Left renal cortex interstitium (tissue), 4 donors: ENCODE measurements at places on chromosomes 1 and 21.

- DNase-seq, result no peak
Observed at GRCh38 chr21:44870748-44871495, 2.6 kb downstream of the PTTG1IP start.

DNA sequence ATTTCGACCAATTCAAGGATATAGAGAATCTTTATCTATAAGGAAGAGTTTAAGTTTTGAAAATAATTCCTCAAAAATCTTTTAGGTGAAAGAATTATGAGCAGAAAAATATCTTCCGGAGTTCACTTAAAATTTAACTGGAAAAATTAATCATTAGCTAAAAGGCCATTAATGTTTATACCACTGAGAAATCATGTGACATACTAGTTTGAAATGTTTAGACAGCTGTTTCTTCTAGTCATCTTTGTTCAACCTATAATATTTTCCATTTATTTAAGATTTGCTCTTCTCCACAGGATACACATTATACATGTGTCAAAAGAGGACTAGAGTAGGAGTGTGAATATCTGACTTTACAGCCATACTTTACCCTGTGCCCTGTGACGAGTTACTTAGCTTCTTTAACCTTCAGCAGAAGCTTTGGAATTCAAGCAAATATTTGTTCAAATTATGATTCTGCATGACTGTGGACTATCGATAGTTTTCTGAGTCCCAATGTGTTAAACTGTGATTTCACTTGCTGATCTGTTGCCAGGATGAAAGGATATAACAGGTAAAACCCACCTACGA lies 374.8 kb downstream of the BRINP3 start:
- DNase-seq, result no peak

DNA sequence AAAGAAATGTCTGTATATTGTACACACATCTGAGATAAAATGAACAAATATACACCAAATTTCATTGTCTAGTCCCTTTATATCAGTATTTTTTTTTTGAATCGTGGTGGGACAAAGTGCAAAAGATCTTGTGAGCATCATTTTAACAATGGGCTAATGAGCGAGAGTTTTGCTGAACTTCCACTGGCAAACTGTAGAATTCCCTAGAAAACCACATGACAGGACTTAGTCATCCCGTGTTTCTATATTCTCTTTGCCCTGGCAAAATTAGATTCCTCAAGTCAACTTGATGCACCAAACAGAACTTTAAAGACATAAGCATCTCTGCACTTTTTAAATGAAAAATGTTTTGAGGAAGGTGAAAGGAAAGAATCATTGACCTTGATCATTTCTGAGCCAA lies 488.2 kb upstream of the PTBP2 start:
- no peak for DNase-seq

DNA sequence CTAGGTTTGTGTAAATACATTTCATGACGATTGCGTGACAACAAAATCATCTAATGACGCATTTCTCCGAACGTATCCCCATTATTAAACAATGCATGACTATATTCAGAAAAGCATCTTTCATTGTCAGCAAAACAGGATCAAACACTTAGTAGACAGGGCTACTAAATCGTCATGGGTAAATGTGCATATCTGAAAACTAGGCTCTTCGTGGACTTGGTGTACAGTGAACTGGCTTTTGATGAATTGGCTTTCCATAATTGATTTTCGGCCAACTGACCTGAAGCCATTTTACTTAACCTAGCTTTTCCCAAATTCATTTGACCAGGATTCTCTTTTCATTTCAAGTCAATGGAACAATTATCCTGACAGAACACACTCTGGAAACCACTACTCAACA lies 665.0 kb downstream of the SMYD3 start:
- DNase-seq, result no peak

DNA sequence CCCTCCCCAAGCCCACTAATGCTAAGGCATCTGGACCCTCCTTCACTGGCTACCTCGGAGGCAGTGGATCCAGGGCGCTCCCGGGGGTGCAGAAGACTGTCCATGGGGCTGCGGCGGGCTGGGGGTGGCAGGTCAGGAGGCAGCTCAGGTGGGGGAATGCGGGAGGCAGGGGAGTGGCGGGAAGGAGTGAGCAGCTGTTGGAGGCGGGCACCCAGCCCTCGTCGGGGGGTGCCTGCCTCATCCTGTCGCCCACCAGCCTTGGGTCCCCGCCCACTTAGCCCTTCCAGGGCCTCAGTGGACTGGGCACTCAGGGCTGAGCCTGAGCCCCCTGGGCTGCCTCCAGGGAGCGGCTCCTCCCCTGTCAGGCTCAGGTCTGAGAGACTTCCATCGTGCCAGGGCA lies 10.7 kb upstream of the GATAD2B start:
- DNase-seq, result no peak

- DNase-seq, result no peak
Observed at GRCh38 chr1:54986025-54986424, 5.6 kb downstream of the TMEM61 start.

DNA sequence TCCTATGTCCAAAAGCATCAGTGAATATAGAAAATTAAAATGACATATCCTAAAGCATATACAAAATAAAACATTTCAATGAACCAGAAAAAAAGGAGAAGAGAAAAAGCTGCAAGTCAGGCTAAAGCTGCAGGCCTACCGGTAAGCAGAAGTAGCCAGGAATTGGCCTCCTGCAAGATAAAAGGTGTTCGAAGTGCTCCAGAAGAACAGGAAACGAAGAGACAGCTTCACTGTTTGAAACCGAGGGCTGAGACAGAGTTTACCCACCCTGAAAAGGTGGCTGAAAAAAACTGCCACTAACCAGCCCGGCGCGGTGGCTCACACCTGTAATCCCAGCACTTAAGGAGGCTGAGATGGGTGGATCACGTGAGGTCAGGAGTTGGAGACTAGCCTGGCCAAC lies 37.4 kb downstream of the NSL1 start:
- DNase-seq, result no peak

- DNase-seq, result no peak
Observed at GRCh38 chr1:36095760-36096405, 7.2 kb downstream of the ADPRS start.
